Gastrocnemius medialis (tissue), 4 donors: ENCODE measurements at places on chromosomes 6 and 20.

GRCh38 chr20:16692442-16692841 is 37.4 kb upstream of the SNRPB2 start:
- no peak for DNase-seq

DNA sequence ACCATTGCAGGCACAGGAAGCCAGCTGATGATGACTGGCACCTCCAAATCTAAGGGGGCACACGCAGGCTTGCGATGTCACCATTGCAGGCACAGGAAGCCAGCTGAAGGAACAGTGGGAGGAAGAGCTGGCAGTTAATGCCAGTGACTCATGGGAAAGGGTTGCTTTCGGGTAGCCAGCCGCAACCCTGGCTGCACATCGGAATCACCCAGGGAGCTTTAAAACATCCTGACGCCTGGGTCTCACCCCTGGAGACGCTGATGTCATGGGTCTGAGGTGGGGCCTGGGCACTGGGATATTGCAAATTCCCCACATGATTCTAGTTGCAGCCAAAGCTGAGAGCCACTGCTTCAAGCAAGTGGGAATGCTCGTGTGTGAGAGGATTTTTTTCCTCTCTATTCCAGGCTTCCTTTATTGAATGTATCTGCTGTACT is 16.1 kb upstream of the CCN6 start:
- peak; percentile 85 for DNase-seq

GRCh38 chr6:108120311-108120710 is 45.5 kb upstream of the NR2E1 start:
- no peak for DNase-seq

DNA sequence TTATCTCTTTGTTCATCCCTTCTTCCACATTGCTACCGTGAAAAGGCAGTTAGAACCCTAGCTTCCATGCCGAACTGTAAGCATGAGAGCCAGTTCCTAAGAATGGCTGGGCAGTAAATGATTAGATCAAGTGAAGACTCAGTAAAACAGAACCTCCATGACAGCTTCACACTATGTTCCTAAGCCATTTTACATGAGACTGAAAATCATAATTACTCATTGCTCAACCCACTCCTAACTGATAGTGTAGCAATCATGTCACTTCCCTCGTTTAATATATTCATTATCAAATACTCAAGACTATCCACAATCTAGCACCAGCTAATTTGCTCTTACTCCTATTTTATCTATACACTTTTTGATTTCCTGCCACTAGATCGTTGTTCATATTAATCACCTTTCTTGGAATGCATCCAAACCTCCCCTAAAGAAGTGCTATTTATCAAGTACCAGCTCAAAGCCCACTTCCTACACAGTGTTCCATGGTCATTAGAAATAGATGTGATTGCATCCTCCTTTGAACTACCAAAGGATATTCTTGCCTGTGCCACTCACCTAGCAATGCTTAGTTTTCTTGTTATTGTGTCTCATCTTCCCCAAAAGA is 6.0 kb downstream of the TMEM30A start:
- no peak for DNase-seq

DNA sequence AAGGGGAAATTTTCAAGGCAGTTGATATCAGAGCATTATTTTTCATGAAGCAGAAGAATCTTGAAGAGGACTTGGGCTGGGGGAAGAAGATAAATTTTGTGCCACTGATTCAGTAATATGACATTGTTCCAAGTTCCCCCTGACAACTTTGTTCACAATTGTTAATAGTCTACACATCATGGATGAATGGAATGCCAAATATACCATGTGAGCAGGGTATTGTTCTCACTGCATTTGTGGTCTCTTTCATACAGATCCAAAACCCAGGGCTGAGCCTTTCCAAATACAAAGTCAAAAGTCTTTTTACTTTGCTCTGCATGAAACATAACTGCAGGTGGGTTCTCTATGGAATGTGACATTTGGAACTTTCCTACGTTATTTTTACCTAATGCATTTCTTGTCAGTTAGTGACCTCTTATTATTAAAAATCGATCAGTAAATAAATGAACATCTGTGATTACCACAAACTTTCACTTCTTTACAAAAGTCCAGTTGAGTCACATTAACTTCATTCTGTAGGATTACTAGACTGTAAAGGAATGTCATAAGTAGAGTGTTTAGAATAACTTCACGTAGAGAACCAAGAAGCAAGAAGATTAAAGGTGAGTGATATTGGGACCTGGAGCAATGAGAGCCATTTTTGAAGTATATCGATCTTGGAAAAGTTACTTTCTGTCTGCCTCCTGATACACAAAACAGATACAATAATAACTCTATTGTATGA is 100.9 kb downstream of the RCAN2 start:
- DNase-seq: no peak

- no peak for DNase-seq
These were observed 281.0 kb downstream of the TFAP2C start for GRCh38 chr20:56909918-56910714.

GRCh38 chr6:167113047-167113754 is 9.7 kb upstream of the CCR6 start:
- no peak for DNase-seq

DNA sequence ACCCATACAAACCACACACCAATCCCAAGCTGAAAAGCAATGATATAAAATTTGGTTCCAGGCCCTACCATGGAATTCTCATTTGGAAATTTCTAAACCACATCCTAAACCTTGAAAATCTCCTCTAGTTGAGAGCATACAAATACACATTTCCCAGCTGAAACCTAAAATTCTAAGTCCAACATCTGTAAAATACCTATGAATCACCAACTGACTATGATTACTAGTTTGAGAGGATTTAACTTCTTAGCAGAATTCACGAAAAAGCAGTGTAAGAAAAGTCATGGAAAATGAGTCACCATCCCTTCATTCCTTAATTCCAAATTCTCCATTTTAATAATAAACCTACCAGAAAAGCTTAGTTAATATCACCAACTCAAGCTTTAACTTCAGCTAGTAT is 15.4 kb downstream of the RANBP9 start:
- DNase-seq: no peak

DNA sequence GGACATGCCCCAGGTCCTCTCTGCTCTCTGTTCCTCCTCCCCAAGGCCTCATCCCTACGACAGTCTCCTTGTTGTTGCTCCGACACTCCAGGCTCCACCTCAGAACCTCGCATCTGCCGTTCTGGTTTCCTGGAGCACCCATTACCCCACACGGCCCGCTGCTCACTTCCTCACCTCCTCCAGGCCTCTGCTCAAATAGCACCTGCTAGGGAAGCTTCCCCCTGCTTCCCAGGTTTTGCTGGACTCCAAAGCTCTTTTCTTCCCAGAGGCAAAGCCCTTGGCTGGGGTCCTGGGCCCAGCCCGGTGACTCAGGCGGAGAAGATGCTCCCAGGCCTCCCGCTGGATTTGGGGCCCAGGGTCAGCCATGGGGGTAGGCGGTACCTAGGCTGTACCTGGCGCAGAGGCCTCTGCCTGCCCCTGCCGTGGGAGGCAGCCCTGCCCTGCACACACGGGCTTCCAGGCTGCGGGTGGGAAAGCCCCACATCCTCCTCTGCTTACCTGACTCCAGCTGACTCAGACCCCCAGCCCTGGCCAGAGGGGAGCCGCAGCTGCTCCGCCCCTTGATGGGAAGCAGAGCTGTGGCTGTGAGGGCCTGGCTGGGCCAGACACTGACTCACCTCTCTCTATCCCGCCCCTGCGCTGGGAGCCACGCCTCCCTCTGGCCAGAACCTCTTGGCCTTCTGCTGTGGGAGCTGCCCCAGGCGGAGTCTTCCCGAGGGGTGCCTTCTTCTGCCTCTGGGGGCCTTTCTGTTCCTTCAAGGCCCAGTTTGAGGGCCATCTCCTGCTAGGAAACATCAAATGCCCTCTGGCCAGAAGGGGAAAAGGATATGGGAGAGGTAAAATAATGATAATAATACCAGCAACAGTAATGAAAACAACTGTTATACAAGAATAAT is 130.5 kb downstream of the CEBPB start:
- DNase-seq: peak; percentile 89

GRCh38 chr6:52390361-52390727 is 28.4 kb downstream of the PAQR8 start:
- no peak for DNase-seq

- no peak for DNase-seq
These were observed 193.7 kb downstream of the GJA10 start for GRCh38 chr6:90088009-90088408.

- DNase-seq: no peak
These were observed 45.8 kb downstream of the CYP24A1 start for GRCh38 chr20:54127855-54128574.

DNA sequence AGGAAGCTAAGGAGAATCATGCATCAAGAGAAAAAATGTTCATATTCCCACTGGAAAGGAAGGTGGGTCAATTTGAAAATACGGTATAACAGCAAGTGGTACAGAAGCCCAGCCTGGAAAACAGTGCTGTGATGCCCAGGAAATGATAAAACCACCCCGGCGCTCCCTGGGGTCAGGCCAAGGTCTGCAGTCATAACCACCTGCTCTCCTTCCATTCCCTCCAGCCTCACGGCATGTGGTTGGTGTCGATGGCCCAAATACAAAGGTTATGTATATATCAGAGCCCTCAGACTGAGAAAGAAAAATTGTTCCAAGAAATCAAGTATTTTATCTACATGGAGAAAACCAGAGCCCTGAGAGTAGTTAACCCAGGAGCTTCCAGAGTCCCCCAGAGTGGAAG is 208.1 kb upstream of the CDYL start:
- DNase-seq: no peak

DNA sequence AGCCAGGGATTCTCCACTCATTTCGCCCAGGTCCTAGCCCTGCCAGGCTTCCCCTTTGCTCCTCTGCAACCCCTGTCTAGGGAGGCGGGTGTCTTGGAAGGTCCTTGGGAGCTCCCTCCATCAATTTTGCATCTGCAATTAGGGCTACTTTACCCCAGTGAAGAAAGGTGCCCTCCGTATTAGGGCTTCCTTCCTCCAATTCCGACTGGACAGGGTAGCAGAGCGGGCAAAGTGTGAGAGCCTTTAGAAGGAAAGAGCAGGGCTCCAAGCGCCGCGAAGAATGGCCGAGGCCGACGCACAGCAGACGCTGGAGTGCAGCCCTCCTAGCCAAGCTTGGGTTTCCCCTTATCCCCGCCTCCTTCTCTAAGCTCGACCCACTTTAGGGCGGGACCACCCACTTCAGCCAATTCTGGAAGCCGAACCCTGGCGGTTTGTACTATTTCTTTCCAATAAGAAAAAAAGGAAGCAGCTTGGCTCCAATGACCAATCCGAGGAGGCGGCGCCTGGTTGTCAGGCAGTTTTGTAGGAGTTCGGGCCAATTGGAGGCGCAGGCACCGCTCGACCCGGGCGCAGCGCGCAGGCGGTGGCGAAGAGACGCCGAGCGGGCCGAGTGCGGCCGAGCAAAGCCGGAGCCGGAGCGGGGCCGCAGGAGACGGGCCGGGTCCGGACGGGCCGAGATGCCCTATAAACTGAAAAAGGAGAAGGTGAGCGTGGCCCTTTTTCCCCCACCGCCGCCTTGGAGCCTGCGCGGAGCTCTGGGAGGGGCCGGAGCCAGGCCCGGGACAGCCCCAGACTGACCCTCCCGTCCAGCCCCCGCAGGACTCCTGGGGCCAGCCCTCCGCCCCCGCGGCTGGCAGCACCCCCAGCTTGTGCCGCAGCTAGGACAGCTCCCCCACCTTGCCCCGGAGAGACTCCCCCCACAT is at the start of gene PPP2R5D:
TSS of gene PPP2R5D (plus strand) at position 570 of the 923 bp plus-strand sequence. CDS start at position 678, 108 bp downstream.
- DNase-seq: peak; percentile 99

GRCh38 chr20:7144464-7144863 is 377.0 kb downstream of the BMP2 start:
- no peak for DNase-seq

GRCh38 chr6:27553123-27553904 is 80.4 kb upstream of the ZNF184 start:
- no peak for DNase-seq

- peak; percentile 16 for DNase-seq
These were observed 464.4 kb upstream of the CHD6 start for GRCh38 chr20:42082611-42083010.

DNA sequence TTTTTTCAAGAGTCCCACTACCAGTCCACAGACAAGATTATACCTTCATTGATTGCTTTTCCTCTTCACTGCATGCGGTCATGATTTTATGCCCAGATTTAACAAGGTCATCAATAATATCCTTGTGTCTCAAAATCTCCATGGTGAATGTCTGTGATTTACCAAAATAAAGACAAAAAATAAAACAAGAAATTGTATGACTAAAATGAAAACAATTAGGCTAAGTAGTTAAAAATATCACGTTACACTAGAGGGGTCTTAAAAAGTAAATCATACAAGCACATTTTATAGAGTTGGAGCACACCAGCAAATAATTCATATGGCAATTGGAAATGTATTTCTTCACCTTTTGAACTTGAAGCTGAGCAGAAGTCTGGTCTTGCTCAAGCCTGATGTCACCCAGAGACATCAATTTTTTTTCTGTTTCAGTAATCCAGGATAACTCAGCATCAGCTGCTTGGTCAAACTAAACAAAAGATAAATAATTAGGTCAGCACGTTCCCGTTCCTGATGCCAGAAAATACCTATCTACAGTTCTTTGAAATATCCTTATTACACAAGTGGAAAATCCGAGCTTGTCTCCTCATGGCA is 125.4 kb downstream of the DST start:
- DNase-seq: no peak

DNA sequence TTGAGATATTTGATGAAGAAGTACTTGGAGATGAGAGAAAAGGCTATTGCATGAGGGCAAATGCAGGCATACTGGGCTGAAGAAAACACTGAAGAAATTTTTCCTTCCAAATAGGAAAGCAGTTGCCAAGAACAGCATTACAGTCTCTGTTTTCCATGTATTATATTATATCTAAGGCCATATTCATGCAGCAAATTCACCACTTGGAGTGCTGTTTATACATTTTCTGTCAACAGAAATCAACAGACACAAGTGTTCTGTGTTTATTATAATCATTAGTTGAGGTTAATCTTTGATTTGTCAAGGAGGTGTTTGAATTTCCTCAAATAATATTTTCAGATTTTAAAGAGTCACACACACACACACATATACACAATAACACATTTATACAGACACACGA is 268.8 kb upstream of the PLCB4 start:
- DNase-seq: no peak

DNA sequence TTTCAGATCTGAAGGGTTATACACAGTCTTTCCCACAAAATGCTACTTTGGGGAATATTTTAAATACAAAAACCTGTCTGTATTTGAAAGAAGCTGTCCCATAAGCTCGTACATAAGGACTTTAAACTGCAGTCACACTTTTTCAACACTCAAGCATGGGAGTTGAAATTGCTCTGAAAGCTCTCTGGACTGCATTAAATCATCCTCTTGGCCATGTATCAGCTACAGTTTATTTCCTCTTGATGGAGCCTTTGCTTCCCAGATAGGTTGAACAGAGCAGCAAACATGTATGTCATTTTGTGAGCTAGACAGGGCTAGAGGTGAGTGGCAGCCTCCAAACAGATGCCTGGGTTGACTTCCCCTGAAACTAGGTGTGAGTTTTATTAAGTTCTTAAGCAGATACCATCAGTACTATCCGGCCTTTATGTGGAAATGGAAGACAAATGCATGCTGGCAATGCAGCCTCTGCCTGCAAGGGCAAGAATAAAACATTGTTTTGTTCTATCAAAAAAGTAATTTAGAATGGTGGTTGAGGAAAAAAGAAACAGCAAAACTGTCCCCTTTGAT is 105.9 kb upstream of the ENPP5 start:
- DNase-seq: no peak
